ENCODE measurements at places on chromosomes 2 and 18.

DNA sequence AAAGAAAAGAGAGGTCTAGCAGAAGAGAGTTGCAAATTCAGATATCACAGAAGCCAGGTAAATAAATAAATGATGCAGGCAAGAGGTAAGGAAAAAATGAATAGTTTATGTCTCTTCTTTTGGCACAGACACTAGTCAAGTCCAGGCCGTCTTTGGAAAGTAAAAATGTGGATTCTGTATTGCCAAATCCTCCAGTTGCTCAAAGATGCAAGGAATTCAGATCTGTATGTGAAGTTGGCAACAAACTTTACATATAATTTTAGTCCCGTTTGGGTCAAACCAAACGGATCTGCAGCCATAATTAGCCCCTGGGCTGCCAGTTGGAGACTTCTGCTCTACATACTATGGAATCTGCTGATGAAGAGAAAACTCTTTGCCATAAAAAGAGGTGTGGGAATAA is 200.5 kb upstream of the RND3 start:
- DNase-seq, result no peak

DNA sequence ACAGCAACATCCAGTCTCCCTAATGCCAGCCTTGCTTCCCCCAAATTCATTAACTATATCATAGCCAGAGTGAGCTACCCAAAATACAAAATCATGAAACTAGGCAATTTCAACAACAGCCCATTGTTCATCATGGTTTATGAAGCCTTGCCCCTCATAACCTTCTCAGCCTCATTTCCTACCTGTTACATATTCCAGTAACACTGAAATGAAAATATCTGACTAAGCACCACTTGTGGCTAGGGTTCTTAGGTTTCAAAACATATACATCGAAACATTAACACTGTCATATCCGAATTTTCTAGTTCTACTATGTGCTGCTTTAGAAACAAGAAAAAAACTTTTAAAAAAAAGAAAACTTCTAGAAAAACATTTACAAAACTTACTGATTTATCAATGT is 59.5 kb downstream of the ATAD2B start:
- no peak for DNase-seq

- peak; percentile 75 for DNase-seq
These were observed 125.7 kb upstream of the EPAS1 start for GRCh38 chr2:46171411-46171953.

DNA sequence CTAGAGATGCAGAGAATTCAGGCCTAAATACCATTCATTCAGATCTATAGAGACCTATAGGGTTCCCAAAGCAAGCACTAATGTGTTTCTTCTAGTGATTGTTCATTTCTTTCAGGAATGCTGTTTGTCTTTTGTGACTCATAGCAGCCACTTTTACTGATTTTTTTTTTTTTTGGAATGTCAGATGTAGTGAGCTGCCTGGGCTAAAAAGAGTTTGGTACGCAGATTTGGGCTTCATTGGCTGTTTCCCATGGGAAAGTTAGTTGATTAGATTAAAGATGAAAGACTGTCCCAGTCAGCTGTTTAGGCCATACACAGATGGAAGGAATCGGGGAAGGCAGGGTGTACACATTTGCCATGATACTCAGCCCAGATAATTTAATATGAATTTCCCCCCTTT is 87.6 kb downstream of the CDC42EP3 start:
- peak; percentile 76 for DNase-seq

GRCh38 chr2:54365661-54366060 is 90.5 kb upstream of the SPTBN1 start:
- no peak for DNase-seq

DNA sequence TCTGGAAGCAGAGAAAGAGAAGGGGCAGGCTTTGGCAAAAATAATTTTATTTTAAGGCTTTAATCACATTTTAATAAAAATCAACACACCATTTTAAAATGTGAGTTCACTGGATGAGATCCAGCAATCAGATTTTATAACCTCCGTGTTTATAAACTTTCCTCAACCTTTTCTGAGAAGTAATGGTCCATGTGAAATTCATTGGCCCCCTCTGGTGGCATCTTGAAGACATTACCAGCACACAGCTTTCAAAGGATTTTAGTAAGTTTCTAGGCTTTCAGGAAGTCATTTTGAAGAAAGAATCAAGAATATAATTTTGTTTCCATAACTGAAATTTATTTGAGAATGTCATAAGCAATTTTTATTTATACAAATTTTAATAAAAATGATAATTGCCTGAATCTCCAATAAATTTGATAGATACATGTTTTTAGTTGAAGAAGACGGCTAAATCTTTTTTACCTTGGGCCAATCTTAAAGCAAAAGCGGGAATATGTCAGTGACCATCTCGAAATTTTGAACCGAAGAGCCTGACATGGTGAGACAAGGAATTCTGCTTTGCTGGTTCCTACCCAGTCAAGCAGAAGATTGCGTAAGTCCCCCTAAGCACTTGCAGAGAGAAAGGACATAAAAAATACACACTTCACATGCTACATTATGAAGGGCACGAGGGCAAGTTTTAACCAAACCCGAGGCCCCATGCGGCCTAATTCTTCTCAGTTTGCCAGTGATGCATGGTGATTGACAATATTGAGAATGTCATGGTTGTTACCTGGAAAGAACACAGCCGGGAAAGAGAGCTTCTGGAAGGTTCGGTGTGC is 128.4 kb upstream of the CBLN2 start:
- DNase-seq, result peak; percentile 38

- DNase-seq, result no peak
These were observed 3.2 kb downstream of the GPR17 start for GRCh38 chr2:127649100-127649611.

DNA sequence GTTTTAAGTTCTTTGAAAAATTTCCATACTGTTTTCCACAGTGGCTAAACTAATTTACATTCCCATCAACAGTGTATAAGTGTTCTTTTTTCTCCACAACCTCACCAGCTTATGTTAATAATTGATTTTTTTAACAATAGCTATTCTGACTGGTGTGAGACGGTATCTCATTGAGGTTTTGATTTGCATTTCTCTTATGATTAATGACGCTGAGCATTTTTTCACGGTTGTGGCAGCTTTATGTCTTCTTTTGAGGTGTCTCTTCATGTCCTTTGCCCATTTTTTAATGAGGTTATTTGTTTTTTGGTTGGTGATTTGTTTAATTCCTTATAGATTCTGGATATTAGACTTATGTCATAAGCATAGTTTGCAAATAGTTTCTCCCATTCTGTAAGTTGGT is 997.9 kb downstream of the SUCLG1 start:
- no peak for DNase-seq

- no peak for DNase-seq
These were observed 34.7 kb downstream of the RFX8 start for GRCh38 chr2:101440127-101440738.

DNA sequence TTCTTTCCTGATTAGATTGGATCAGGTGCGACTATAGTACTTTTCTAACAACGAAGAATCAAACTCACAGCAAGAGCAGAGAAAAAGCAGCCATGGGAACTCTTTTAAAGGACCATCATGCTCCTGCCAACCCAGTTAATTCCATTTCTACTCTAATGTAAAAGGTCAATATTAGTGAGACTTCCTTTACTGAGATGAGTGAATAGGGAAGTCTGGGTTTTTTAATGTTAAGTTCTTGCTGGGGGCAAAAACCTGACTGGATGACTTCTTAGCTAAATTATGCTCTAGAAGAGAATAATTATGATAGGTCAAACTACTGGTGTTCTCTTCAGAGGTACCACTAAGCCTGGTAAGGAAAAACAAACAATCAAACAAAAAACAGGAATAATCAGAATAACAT is 8.4 kb downstream of the SRBD1 start:
- DNase-seq, result no peak

DNA sequence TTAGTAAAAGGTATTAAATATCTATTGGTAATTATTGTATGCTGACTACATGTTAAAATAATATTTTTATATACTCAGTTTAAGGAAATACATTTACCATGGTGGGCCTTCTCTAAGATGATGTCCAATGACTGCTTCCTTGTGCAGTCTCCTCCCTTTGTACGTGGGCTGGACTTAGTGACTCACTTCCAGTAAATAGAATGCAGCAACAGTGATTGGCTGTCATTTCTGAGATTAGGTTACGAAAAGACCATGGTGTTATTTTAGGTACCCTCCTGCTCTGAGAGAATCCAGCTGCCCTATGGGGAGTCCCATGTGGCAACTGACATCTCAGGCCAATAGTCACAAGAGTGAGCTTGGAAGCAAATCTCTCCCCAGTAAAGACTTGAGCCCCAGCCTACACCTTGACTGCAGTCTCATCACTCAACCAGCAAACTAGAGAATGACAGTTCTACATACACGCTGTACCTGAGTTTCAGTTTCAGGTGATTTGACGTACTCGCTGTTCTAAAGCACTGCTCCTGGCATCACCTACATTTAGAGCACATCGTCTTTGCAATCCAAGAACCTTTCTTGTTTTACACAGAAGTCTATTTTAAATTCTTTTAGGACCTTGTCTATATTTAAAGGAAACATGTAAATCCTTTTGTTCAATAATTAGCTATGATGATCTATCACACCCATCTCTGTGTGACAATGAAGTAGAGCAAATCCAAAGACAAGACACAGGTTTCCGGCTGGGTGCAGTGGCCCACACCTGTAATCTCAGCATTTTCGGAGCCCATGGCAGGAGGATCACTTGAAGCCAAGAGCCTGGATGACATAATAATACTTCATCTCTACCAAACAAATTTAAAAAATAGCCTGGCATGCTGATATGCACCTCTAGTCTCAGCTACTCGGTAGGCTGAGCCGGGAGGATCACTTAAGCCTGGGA is 87.2 kb downstream of the COBLL1 start:
- DNase-seq, result no peak

GRCh38 chr18:34828093-34828492 is 118.0 kb downstream of the DTNA start:
- DNase-seq, result no peak

GRCh38 chr2:60862642-60863041 is 18.7 kb upstream of the REL start:
- DNase-seq, result no peak

DNA sequence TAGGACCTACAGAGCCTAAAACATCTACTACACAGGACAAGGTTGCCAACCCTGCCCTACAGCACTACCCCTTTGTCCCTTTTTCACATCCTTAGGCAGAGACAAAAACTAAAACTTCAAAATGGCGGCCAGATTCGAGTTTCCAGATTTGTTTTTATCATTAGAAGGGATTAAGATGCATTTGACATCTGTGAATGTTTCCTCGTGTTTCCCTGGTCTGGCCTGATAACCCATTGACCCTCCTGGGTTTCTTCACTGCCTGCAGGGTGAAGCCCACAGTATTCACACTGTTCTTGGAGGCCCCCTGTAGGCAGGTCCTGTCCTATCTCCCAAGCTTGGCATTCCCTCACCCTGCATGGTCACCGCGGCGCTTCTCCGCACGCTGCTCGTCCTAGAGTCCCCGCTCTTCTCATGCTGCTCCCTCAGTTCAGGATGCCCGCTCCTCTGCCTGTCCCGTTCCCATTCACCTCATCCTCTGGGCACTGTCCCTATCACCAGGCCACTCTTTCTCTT is 67.6 kb downstream of the TPGS2 start:
- DNase-seq, result no peak

- no peak for DNase-seq
These were observed 8.9 kb upstream of the NFE2L2 start for GRCh38 chr2:177273408-177273807.

GRCh38 chr2:172552547-172553291 is 3.2 kb upstream of the PDK1 start:
- DNase-seq, result peak; percentile 94

DNA sequence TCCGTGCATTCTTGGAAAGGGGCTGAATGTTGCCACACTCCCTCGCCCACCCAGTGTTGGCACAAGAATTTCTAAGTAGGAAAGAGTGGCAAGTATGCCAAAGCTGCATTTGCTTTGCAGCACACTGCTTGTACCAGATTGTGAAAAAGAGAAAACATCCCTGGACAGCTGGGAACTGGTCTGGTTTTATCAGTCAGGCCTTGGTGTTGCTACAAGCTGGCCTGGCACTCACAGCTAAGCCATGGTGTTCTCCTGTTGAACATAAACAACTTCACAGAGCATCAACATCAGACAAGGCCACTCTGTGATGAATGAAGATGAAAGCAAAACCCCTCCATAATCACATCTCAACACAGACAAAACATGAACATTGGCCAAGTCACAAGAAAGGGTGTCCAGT is 4.2 kb upstream of the TRABD2A start:
- no peak for DNase-seq

- DNase-seq, result no peak
These were observed 210.5 kb upstream of the HDAC4 start for GRCh38 chr2:239611222-239611795.

- DNase-seq, result no peak
These were observed 149.0 kb downstream of the LNPK start for GRCh38 chr2:175852879-175853615.

DNA sequence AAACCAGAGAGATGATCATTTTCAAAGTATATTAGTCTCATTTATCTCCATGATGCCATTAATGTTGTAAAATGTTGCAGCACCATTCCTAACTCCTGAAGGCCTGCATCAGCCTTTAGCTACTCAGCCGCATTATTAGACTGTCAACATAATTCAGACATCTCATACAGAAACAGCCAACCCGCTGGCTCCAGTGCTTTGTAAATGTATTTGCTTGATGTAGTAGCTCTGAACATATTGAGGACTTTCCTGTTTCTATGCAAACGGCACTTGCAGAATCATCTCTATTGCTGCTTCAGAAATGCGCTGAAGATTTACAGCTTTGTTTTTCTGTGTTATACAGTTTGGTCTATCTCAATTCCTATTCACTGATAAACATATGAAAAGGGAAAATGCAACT is 372.2 kb downstream of the DSEL start:
- DNase-seq, result no peak

DNA sequence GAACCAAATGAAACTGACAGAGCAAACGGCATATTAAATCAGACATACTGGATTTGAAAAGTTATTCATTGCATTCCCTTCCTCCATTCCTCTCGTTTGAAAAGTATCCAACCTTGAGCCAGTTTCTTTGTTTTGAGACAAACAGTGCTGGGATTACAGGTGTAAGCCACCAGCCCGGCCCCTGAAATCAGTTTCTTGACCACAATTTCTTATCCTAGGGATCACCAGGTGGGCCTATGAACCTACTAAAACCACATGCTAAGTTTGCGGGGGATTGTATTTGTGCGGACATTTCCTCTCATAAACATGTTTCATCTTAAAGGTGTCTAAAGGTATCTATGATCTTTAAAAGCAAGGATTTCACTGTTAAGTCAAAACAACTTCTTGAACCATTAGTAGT is 11.6 kb downstream of the PTPN2 start:
- DNase-seq, result no peak

DNA sequence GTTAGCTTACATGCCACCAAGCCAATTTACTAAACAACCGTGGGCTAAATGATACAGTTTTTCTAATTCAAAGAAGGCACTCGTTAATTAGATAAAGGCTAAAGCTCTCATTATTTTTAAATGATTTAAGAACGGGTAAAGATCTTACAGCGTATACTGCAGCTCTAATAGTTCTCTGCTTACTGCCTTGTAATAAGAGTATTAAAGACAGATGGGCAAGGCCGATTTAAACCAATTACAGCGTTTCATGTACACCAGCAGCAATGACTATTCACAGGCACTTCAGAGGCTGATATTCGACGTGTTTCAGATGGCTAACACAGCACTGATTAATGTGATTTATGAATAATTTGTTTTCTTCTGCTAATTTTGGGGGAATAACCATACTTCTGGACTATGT is 259.3 kb downstream of the ZNF407 start:
- DNase-seq, result no peak
